ENCODE measurements at places on chromosomes 4 and X.
A peak's percentile ranks its signal among the peaks of the same experiment; 100 is the strongest.

GRCh38 chrX:154732421-154733065 is 18.3 kb downstream of the GAB3 start:
- no peak for DNase-seq

DNA sequence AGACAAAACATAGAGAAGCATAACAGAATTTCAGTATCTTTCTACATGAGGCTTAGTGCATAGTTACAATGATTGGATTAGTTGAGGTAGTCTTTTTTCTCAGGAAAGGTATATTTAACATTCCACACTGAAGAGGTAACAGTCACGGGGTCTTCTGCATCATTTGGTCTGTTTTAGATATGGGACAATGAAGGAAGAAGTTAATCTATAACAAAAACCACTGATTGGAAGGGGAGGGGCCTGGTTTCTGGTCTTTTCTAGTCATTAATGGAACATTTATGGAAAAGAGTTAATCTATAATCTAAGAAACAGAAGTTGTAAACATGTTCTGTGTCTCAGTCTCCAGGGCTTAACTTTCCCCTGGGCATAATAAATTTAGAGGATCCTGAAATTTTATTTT is 37.3 kb upstream of the HPSE start:
- no peak for DNase-seq

DNA sequence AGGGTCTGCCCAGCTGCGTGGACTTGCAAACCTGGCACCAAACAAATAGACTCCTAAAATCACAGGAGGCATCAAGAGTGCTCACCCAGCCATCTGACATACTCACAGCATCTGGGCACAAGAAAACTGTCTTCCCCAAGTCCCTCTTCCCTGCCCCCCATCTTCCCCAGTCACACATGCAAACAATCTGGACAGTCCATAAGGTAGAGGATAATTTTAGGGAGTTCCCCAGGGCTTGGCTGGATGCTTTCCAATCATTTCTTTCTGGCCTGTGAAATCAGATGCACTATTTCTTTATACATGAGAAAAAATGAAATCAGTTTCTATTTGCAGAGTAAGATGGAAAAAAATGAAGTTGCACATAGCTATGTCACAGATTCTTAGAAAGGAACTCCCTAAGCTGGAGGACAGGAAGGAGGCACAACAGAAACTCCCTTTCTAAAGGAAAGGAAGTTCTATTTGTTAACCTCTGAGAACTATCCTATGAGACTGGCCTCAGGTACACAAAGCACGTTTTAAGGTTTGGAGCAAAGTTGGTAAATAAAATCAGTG is 342.3 kb downstream of the HNRNPD start:
- DNase-seq = no peak

DNA sequence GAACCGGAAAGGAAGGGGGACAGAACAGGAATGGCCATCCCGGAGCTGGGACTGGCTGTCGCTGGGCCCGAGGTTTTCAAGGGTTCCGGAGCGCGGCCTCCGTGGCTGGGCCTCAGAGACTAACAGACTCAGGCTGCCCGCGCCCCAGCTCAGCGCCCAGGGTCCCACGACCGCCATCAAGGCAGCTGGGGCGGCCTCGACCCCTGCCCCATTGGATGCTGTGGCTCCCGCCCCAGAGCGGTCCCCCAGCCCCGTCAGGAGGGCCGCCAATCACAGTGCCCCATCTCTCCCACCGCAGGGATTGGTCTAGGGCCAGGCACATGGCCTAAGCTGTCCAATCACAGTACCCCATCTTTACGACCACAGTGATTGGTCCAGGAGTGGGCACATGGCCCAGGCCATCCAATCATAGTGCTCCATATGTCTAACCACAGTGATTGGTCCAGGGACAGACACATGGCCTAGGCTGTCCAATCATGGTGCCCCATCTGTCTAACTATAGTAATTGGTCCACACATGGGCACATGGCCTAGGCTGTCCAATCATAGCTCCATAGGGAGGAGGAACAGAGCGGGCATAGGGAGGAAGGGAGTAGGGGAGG is 105.3 kb upstream of the NKX1-1 start:
- DNase-seq = peak; percentile 6

GRCh38 chr4:7276515-7276914 is 84.2 kb downstream of the SORCS2 start:
- no peak for DNase-seq

DNA sequence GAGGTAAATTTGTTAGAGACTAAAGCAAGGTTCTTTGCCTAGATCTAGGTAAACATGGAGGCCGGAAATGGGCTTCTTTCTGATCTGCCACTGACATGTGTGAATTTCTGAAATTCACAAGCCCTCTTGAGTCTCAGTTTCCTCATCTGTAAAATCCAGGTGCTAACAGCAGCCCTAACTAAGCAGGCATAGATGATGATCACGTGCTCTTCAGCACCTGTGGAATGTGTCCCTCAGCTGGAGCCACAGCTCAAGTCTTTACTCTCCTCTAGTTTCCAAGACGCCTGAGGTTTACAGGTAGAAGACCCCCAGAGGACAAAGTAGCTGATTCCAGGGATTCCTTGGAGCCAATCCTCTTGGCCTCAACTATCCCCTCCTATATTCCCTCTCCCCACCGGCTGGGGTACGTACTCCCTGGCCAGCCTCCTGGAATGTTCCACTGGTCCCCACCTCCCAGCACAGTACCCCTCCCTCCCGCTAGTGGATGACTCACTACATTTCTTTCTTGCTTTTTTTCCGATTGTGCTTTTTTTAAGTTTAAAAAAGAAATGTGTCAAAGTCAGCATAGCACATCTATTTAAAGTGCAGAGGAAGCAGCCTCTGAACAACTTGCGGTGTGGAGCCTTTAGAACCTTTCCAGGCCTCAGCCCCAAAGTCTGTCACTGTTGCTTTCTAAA is 98.4 kb downstream of the PHKA2 start:
- no peak for DNase-seq

- no peak for DNase-seq
Measured at GRCh38 chr4:25427871-25428270, 50.8 kb downstream of the ANAPC4 start.

Measured in stimulated activated CD8-positive, alpha-beta memory T cell treated with anti-CD3 and anti-CD28 coated beads, Interleukin-15, amount 100 ng/mL, for 48 hours (primary cell).